Activated gamma-delta T cell (primary cell): ENCODE measurements at places on chromosomes 5 and 9.

- no peak for DNase-seq
These were observed 142.2 kb downstream of the FGF10 start for GRCh38 chr5:44246986-44247385.

DNA sequence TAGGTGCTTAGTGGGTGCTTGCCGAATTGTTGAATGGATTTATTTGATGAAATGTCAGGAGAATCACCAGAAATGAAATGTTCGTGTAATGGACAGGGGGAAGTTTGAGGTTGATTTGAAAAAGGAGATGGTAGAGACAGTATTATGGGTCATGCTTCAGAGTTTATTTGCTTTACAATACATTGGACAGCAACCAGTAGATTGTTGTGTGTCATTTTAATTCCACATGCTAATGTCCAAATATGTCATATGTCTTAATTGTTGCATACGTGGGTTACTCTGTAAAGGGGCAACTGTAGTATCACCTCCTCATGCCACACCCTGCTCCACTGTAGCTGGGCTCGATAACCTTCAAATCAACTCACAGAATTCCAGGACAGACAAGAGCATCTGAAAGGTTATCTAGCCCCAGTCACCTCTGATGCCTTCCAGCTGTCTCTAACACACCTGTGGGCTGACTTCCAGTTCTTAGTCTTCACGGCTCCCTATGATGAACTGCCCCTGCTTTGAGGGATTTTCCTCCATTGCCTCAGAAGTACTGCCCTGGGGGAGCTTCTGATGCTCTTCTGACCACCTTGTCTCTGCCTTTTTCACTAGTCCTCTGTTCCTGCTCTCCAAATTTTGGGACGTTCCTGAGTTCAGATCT lies 1.7 kb downstream of the PDCD1LG2 start:
- no peak for DNase-seq

- DNase-seq: no peak
These were observed 945 bp downstream of the ANKDD1B start for GRCh38 chr5:75612226-75612569.

DNA sequence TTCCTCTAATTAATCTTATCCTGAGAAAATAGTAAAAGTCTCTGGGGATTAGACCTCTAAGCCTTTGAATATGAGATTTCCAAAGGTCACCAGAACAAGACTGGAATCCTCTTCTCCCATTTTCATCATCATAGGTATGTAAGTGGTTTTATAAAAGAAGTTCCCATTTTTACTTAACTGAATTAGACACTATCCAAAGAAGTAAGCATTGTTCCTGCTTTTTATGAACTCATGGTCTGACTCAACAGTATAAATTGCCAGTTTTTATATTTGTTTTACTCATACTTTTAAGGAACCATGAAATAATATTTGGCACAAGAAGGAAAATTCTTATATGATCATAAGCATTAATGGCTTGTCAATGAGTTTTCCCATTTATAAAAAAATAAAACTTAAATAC lies 167.1 kb upstream of the ADRA1B start:
- DNase-seq: no peak

DNA sequence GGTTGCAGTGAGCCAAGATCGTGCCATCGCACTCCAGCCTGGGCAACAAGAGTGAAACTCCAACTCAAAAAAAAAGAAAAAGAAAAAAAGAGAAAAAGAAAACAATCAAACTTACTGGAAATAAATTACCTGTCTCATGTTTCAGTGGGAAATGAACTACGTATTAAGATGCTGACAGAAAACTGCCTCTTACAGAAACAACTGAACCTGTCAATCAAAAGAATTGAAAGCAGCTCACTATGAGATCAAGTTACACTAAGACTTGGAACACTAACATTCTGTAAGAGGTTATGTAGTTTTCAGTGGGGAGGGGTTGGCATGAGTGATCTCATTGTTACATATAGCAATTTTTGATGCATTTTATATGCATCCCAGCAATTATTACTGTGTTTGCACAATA lies 64.4 kb upstream of the SPATA31E1 start:
- DNase-seq: no peak
